ENCODE measurements at places on chromosomes 1 and 21.

GRCh38 chr1:61202854-61203598 lies 120.7 kb downstream of the NFIA start:
- no peak for DNase-seq

GRCh38 chr21:27024301-27024700 lies 57.4 kb upstream of the ADAMTS5 start:
- DNase-seq: no peak

DNA sequence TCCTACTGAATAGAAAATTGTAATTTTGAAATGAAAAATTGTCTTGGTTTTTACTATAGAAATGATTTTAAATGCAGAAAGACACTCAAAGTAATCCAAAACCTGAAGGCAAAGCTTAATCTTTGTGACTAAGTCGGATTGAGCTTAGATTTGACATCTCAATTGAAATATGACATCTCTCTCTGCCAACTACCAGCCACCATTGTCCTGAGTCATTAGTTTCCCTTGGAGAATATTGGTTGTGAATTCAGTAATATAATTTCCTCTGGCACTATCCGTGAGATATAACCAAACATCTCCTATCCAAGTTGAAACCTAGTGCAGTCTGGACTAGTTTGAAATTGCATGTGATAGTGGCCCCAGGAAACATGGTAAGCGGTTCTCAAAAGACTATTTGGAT lies 37.1 kb downstream of the PLA2G4A start:
- no peak for DNase-seq

DNA sequence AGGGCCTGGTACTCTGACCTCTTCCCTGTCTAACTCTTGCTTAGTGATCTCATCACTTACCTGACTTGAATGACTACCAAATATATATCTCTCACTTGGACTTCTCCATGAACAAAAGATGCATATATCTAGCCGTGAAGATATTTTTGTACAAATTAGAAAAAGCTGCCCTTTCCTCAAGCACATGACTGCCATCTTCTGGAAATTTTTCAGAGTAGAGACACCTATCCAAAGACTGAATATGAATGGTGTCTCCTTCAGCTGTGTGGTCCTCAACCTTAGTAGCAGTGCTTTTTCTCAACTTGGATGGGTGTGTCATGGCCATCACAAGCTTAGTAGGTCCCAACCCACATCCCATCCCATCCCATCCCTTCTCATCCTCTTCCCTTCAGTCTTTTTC lies 142.3 kb downstream of the DNM3 start:
- DNase-seq: no peak

DNA sequence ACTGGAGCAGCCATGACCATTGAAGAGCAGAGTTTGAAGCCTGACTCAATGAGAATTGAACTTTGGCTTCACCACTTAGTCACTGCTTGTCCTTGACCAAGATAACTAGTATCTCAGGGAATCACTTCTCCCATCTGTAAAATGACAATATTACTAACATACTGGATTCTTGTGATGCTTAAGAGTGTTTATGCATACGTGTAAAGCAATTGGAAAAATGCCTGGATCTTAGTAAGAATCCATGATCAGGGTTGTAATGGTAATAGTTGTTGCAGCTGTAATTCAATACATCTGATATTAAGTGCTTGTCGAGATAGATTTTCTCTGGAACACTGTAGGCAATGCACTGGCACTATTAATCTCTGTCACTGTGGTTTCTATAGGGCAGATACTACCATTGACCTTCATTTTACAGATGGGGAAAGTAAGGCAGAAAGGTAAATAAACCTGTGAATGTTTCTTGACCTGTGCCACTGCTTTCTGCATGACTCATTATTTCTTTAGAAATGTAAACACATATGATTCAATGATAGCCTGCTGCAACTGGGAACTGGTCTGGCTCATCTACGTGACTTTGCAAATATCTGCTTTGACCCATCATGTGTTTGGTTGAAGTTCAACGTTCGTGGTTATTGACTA lies 662.5 kb downstream of the PLA2G4A start:
- no peak for DNase-seq

DNA sequence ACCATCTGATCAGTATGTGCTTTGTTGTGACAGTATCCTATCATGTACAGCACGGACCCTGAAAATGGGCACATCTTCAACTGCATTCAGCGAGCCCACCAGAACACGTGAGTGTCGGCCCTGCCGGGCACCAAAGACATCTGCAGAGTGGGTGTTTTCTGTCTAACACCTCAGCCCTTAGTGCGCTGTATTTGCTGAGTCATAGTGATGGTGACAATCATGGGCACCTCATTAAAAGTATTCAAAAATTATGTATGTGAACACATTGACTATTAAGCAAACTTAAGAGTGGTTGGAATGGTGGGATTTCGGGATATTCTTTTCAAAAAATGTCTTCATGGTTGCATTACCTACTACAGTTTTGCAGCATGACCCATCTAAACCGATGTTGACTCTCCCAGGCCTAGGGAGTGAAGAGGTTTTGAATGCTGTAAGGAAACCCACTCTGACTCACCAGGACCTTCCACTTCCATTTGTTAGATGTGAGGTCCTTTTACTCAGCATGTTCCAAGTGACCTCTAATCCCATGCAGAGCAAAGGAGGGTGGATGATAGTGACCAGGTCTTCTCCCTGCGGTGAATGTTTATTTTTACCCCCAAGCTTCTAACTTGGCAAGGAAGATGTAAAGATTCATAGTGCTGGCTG lies 20.1 kb downstream of the MGST3 start:
- DNase-seq: no peak

GRCh38 chr1:70156529-70157120 lies 48.8 kb downstream of the LRRC40 start:
- DNase-seq: no peak

DNA sequence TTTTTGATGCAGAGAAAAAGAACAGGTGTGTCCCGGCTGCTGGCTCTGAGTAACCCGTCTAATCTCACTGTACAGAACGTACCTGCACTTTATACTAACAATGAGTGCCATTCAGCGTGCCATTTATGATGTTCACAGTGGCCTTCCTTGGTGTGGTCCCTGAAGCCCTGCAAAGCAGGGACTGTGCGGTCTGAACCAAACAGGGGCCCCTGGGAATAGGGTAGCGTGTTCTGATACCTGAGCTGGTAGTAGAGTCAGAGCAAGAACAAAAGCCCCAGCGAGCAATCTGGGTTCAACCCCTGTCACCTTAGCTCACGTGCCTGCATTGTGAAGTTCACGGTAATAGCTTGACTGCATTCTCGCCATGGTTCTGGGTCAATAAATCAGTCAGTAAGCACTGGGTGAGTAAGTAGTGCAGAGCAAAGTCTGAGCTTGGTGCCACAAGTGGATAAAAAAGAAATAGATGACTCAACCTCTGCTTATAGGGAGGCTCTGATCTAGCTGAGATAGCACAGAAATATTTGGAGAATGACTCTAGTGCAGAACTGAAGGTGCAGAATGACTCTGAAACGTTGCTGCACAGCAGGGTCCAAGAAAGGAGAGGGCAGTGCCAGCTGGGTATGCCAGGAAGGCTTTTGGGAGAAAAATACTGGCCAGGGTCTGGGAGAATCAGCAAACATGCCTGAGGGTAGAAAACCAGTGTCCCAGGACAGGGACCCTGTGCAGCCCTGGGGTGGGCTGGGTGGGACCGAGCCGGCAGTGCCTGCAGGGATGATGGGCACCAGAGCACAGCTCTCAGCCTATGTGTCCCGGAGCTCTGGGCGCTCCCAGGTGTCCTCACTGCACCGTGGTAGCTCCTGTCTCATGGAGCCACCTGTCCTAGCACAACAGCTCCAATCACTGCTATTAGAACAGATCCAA lies 125.9 kb downstream of the RHOU start:
- no peak for DNase-seq

DNA sequence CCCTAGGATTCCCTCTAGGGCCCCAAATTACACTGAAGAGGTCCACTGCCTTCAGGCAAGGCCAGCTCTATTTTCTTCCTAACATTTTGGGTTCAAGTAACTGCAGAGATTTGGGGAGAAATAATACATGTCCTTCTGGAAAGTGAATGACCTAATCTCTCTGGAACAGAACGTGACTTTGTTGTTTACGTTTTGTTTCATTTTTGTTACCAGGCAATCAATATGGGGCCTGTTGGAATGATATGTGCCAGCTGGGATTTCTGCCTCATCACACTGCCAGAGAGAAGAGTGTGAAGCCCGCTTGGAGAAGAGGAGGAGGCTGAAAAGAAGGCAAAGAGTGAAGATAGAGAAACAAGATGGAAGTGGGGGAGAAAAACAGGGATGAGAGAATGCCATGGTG lies 116.7 kb downstream of the FASLG start:
- no peak for DNase-seq

DNA sequence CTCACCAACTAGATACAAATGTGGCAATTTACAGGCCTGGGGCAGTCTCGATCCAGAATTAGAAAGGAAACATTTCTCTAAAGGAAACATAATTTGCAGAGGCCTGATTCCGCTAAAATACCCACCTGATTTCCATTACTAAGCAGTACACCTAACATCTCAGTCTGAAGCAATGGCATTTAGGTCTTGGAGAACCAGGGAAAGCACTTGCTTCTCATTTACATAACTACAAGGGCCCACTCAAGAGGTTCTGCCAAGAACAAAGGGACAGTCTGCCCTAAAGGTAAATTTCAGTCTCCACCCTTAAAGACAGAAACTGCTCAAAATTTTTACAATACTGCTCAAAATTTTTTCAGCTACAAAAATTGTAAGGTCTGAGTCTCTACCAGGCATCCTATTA lies 123.7 kb upstream of the GJB5 start:
- DNase-seq: no peak

DNA sequence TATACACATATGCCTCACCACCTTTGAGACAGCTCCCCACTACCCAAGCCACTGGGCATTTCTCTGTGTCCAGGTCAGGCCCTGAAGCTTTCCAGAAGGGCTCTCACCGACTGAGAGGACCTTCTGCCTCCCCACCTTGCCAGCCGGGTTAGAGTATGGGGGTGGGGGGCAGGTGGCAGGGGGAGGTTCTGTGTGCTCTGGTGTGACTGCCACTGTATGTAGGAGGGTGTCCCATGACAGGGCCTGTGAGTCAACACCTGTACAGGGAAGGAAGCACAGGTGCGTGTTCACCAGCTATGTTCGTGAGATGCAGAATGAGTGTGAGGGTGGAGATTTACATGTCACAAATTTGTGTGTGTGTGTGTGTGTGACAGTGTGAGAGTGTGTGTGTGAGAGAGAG lies 7.0 kb downstream of the AHDC1 start:
- DNase-seq: no peak

GRCh38 chr1:228472655-228473054 lies 14.5 kb upstream of the RNF187 start:
- no peak for DNase-seq

DNA sequence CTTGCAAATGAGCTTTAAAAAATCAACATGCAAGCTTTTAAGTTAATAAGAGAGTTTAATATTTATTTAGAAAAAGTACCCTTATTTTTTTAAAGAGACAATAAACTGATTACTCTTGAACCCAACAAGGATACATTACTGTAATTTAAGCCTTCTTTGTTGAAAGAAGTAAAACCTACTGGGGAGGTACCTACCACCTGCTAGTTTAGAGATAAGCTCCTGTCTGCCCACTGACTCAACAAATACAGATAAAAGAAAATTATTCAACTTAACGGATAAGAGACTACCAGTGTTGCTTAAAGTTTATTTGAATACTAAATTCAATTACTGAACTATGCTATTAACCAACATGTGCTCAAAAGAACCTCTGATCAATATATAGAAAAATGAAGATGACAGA lies 23.1 kb downstream of the USP24 start:
- DNase-seq: no peak

- DNase-seq: no peak
Measured at GRCh38 chr1:229230140-229230892, 40.6 kb upstream of the RAB4A start.

Data from naive B cell (primary cell).